ENCODE measurements at places on chromosomes 13 and 19. TPM values are rescaled to one million over a fixed set of nuclear protein-coding genes. Genes with fewer than 3 reads are reported as not detected.
A peak's percentile ranks its signal among the peaks of the same experiment; 100 is the strongest.

Gene PRODH2
- not detected for total RNA-seq

Gene GPR183
- total RNA-seq = not detected

DNA sequence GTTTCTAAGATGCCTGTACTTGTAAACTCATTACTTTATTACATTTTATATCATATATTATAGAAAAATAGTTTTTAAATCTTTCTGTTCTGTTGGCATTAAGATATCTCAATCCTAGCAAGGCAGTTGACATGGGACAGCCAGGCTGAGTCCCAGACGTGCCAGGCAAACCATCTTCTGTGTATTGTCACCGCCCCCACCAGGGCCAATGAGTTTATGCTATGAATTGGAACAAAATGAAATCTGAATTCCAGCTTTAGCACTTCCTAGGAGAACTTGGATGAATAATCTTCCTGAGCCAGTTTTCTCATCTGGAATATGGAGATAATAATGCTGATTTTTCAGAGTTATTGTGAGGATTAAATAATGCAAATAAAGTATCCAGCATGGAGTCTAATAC lies 79.9 kb upstream of the GSX1 start:
- peak; percentile 39 for DNase-seq
- H3K27me3 ChIP-seq = 0 out of 2 replicates have a peak, but pooled peaks cover 3% of the 10 kb centered on the region
- H3K4me1 ChIP-seq = no peaks in the 10 kb centered on the region
- no peaks in the 10 kb centered on the region for H3K36me3 ChIP-seq

- no peaks in the 10 kb centered on the region for H3K36me3 ChIP-seq
- peaks cover 37% of the 10 kb centered on the region for H3K4me1 ChIP-seq
Measured at GRCh38 chr19:18420930-18421329, 1.7 kb downstream of the SSBP4 start.

DNA sequence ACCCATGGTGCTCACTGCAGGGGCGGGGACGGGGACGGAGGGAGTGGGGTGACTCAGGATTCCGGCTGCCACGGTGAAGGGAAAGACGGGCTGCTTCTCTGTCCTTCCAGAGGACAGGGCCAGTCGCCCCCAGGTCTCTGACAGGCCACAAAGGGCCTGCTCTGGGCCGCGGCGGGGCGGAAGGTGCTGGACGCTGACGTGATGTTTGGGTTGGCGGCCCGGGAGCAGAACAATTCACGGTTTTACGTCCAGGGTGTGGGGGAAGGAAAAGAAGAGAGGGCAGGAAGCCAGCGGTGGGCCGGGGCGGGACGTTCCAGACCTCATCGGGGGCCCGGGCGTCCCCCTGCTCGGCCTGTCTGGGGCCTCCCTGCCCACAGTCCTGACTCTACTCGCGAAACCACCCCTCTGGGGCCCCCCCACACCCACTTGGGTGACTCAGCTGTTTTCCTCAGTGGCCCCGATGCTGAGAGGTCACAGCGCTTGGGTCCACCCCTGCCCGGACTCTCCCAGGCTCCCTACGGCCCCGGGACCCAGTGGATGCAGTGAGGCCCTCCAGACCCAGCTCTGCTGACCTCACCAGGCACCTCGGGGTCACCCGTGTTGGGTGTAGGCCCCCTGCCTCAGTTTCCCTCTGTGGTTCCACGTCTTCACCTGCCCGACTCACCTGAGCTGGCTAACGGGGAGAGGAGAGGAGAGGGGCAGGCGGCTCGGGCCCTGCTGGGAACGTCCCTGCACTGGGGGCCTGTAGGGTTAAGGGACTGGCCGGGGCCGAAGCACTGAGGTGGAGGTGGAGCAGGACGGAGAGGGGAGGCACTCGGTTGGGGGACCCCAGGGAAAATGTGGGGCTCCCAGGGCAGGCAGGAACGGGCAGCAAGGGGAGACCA lies 29.2 kb downstream of the PIP5K1C start:
- no peaks in the 10 kb centered on the region for H3K36me3 ChIP-seq
- no peaks in the 10 kb centered on the region for H3K4me1 ChIP-seq
- H3K27ac ChIP-seq = no peak overlapping the region

- H3K4me1 ChIP-seq = no peaks in the 10 kb centered on the region
- no peak overlapping the region for H3K27ac ChIP-seq
- H3K4me3 ChIP-seq = no peak overlapping the region
- H3K27me3 ChIP-seq = no peaks in the 10 kb centered on the region
- no peak for DNase-seq
Measured at GRCh38 chr19:31960474-31960873, 384.9 kb upstream of the ZNF507 start.

GRCh38 chr19:41868120-41868988 lies 8.3 kb downstream of the RPS19 start:
- H3K27me3 ChIP-seq = no peaks in the 10 kb centered on the region
- peaks cover 58% of the 10 kb centered on the region for H3K36me3 ChIP-seq
- 0 out of 2 replicates have a peak, but pooled peaks cover 1% of the 10 kb centered on the region for H3K4me1 ChIP-seq
- no peak overlapping the region for H3K4me3 ChIP-seq
- no peak for DNase-seq
- H3K27ac ChIP-seq = no peak overlapping the region

DNA sequence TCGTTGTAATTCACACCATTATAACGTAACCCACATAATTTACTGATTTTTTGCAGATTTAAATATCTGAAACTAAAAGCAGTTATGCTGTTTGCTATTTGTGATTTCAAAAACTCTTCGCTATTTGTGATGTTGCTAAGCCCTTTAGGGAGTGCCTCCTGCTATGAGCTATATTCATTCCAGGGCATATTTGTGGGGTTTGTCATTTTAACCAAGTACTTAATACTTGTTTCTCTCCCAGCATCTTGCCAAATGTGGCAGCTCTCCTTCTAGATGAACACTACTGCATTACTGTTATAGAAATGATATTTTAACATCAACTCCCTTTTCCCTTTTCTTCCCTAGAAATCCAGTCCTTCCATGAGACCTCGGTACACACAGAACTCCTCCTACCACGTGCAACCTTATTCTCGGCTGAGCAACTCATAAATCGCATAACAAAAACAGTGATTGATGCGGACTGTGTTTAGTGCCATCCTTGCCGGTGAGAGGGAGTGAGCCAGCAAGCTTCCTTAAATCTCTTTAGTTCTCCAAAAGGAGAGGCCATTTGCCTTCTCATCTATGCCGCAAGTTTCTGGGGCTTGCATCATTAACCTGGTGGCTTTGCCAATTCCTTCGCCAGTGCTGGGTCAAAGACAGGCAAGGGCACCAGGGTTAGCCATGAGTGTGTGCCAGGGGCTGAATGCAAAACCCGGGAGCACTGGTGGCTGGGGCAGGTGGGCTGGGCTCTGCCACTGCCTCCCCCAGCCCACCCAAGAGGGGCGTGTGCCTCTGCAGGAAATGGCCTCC lies 33.4 kb downstream of the RFX2 start:
- H3K4me3 ChIP-seq = no peak overlapping the region
- H3K27ac ChIP-seq = peak overlapping the region; percentile 17
- H3K4me1 ChIP-seq = peaks cover 13% of the 10 kb centered on the region
- H3K27me3 ChIP-seq = no peaks in the 10 kb centered on the region
- DNase-seq = peak; percentile 82

Gene ZNF69
- 2.7 TPM for total RNA-seq

GRCh38 chr19:10461047-10461949 lies 41.0 kb downstream of the PDE4A start:
- no peak overlapping the region for H3K27ac ChIP-seq
- H3K4me3 ChIP-seq = peak overlapping the region; percentile 47
- H3K4me1 ChIP-seq = 0 out of 2 replicates have a peak, but pooled peaks cover 5% of the 10 kb centered on the region
- H3K27me3 ChIP-seq = no peaks in the 10 kb centered on the region
- peak; percentile 94 for DNase-seq
- H3K36me3 ChIP-seq = no peaks in the 10 kb centered on the region

DNA sequence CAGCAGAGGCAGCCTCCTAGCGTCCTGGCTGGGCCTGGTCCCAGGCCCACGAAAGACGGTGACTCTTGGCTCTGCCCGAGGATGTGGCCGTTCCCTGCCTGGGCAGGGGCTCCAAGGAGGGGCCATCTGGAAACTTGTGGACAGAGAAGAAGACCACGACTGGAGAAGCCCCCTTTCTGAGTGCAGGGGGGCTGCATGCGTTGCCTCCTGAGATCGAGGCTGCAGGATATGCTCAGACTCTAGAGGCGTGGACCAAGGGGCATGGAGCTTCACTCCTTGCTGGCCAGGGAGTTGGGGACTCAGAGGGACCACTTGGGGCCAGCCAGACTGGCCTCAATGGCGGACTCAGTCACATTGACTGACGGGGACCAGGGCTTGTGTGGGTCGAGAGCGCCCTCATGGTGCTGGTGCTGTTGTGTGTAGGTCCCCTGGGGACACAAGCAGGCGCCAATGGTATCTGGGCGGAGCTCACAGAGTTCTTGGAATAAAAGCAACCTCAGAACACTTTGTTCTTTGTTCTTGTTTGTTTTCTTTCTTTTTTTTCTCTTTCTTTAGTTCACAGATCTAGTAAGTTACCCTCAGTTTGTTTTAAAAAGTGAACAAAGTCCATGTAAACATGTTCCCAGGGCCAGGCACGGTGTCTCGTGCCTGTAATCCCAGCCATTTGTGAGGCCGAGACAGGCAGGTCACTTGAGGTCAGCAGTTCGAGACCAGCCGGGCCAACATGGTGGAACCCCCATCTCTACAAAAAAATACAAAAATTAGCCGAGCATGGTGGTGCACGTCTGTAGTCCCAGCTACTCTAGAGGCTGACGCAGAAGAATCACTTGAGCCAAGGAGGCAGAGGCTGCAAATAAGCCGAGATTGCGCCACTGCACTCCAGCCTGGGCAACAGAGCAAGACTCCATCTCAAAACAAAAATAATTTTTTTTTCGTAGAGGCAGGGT lies 10.2 kb downstream of the ANGPTL4 start:
- H3K27me3 ChIP-seq = no peaks in the 10 kb centered on the region
- no peak overlapping the region for H3K4me3 ChIP-seq
- no peaks in the 10 kb centered on the region for H3K4me1 ChIP-seq
- no peak overlapping the region for H3K27ac ChIP-seq

GRCh38 chr13:31160857-31161556 lies 697 bp downstream of the HSPH1 start:
- peak overlapping the region; percentile 96 for H3K4me3 ChIP-seq
- H3K27me3 ChIP-seq = no peaks in the 10 kb centered on the region
- H3K36me3 ChIP-seq = peaks cover 18% of the 10 kb centered on the region
- peaks cover 22% of the 10 kb centered on the region for H3K4me1 ChIP-seq
- 0 out of 2 replicates have a peak overlapping the region, but pooled peaks have one; percentile 39 for H3K27ac ChIP-seq

Gene STAP2
- total RNA-seq = 71.1 TPM

Gene FCHO1
- 29.5 TPM for total RNA-seq

Gene OR7C1
- total RNA-seq = not detected

DNA sequence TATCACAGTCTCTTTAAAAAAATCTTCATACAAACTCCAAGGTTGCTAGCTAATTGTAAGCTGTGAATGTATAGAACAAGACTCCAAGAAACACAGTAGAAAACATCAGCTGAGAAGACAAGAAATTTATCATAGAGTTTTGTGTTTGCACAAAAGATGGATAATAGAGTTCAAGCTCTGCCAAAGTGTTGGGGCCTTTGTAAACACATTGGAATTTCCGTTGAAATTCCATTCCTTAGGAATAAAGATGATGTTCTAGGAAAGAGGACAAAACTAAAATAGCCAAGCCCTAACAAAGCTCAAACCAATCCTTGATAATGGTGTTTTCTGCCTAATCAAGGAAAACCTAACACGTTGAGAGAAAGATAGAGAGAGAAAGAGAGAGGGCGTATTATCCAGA lies 20.6 kb downstream of the LRRC63 start:
- no peak overlapping the region for H3K4me3 ChIP-seq
- H3K27me3 ChIP-seq = no peaks in the 10 kb centered on the region
- no peaks in the 10 kb centered on the region for H3K4me1 ChIP-seq
- no peak overlapping the region for H3K27ac ChIP-seq
- DNase-seq = no peak
- no peaks in the 10 kb centered on the region for H3K36me3 ChIP-seq

Gene IL11
- total RNA-seq = 10.7 TPM

DNA sequence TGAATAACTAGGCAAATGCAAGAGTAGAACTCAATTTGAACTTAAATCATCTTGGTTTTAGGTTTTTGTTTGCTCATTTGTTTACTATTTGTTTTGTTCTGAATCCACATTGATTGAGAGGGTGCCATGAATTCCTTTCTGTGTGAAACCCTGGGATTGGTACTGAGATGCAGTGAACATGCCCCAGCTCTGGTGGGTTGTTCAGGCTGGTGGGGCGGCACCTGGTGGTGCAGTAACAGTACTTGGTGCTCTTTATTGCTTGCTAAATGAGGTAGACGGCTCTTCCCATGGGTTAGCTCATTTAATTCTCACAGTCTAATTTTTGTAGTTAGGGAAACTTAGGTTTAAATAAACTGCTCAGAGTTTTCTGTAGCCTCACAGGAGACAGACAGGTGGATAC lies 48.4 kb downstream of the WASF3 start:
- H3K4me3 ChIP-seq = no peak overlapping the region
- no peaks in the 10 kb centered on the region for H3K4me1 ChIP-seq
- DNase-seq = peak; percentile 22
- no peaks in the 10 kb centered on the region for H3K36me3 ChIP-seq
- no peaks in the 10 kb centered on the region for H3K27me3 ChIP-seq

DNA sequence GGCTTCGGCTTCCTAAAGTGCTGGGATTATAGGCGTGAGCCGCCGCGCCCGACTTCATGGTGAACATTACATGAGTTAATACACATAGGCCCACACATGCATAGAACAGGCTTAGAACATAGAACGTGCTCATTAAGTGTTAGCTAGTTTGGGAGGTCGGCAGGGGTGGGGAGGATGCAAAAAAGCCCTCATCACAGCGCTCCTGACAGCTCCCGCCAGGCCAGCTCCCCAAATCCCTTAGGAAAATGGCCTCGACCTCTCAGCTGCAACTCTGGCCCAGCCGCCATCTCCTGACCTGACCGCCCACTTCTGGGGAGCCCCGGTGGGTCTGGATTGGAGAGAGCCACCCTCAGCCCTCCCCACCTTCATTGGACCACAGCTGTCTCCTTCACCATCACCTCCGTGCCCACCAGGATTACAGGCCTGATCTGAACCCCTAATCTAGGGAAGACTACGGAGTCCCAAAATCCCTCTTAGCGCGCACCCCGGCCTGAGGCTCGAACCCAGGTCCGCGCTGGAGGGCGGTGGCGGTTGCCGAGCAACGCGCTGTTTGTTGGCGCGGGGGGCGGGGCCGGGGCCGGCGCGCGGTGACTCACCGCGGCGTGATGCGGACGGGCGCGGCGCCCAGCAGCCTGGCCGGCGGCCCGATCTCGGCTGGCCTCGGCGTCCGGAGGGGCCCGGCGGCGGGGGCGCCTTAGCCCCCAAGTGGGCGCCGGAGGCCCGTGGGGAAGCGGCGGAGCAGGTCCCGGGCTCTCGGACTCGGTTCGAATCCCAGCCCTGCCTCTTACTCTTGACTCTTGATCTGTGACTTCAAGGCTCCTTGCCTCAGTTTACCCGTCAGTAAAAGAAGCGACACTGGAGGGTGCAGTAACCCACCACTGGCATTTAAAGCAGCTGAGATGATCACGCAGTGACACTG lies 26.7 kb upstream of the NANOS3 start:
- no peaks in the 10 kb centered on the region for H3K27me3 ChIP-seq
- peak overlapping the region; percentile 60 for H3K4me3 ChIP-seq
- peak; percentile 89 for DNase-seq
- H3K27ac ChIP-seq = peak overlapping the region; percentile 97
- no peaks in the 10 kb centered on the region for H3K36me3 ChIP-seq

Gene ZNF382
- total RNA-seq = 0.75 TPM

- no peaks in the 10 kb centered on the region for H3K4me1 ChIP-seq
- H3K4me3 ChIP-seq = no peak overlapping the region
- H3K27me3 ChIP-seq = no peaks in the 10 kb centered on the region
- no peaks in the 10 kb centered on the region for H3K36me3 ChIP-seq
- DNase-seq = no peak
- H3K27ac ChIP-seq = no peak overlapping the region
Measured at GRCh38 chr19:31249217-31249616, 100.0 kb downstream of the TSHZ3 start.

Gene CYP4F12
- not detected for total RNA-seq

Data from PC-3 (cell line).